CD4-positive, alpha-beta T cell treated with Interleukin-15 for 1 hour (primary cell): ENCODE measurements at places on chromosomes 2 and 18.

GRCh38 chr18:13888191-13888716, 27.1 kb downstream of the MC2R start:
- no peak for DNase-seq

DNA sequence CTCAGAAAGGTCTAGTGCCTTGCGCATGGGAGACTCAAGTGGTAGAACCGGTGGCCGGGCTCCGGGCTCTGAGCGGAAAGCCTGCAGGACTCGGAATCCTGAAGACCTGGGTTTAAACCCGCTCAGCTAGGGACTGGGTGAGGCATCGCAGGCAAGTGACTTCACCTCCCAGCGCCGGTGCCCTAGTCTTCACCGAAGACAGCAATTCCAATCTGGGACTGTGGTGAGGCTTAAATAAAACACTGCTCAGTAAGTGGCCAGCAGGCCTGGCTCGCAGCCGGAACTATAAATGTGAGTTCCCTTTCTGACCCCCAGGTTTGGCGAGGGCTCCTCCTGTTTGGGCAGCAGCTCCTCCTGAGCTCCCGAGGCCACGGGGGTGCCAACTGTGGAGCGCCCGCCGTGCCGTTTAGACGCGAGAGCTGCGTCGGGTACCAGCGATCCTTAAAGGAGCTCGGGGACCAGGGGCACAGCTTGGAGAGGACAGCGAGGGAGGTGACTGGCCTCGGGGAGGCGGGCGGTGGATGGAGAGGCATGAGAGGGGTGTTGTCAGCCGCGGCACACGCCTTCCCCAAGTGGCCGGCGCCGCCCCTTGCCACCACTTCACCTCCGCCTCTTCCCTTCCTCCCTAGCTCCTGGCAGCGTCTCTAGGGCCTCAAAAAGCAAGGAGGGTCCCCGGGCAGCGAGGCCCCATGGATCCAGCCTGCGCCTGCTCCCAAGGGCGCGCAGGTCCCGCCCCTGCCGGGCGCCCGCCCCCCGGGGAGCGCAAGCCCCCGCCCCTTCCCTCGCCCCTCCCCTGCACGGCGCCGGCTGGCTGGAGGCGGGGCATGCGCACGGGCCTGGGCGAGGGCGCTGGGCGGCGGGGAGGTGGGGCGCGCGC, 757 bp upstream of the MTCL1 start:
- DNase-seq, result peak; percentile 84

- DNase-seq, result no peak
Observed at GRCh38 chr18:42959528-42959927, 156.0 kb downstream of the RIT2 start.

- no peak for DNase-seq
Observed at GRCh38 chr2:28400921-28401320, 8.3 kb downstream of the FOSL2 start.

DNA sequence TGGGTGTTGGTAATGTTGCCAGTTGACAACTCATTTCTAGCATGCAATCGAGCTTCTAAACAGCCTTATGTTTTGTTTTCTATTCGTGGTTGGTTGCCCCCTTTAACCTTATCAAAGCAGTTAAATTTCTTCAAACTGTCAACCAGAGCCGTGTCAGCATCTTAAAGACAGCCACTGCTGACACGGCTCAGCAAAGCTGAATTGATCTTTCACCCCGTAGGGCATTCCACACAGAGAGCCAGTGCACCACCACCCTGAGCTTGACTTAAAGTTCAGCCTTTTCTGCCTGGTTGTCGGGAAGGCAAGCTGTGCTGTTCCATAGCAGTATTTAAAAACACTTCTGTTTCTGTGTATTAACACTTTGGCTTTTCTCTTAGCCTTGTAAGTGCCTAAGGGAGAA, 355.0 kb upstream of the CHST9 start:
- no peak for DNase-seq

GRCh38 chr2:9424447-9425164, 1.2 kb downstream of the CPSF3 start:
- no peak for DNase-seq

GRCh38 chr2:196967116-196967515, 40.6 kb upstream of the PGAP1 start:
- no peak for DNase-seq

- no peak for DNase-seq
Observed at GRCh38 chr18:55340998-55341397, 247.0 kb downstream of the TCF4 start.

GRCh38 chr2:180707884-180708205, 272.6 kb upstream of the UBE2E3 start:
- DNase-seq, result no peak

GRCh38 chr2:101831351-101831865, 133.9 kb downstream of the MAP4K4 start:
- DNase-seq, result peak; percentile 65

GRCh38 chr18:35303610-35304009, 13.6 kb upstream of the ZSCAN30 start:
- no peak for DNase-seq

DNA sequence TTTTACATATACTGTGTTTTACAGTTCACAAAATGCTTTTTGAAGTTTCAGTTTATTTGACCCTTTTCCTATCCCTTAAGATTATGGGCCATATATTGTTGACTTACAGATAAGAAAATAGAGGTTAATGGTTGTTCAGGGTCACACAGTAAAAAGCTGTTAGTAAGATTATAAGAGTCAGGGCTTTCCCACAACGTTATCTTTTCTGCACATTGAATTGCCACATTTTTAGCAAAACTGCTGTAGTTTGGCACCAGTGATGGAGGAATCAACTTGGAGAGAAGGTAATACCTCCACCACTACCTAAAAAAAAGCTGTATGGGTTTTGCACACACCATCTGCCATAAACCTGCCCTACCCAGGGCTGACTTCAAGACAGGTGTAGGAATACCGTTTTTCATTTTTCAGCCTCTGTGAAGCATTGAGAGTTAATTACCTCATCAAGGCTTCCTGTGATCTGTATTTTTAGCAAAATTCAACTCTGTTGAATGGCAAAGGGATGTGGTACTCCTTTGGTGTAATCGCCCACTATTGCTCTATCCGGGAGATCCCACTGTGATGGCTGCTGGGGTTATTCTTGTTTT, 5.0 kb downstream of the SOWAHC start:
- DNase-seq, result no peak

DNA sequence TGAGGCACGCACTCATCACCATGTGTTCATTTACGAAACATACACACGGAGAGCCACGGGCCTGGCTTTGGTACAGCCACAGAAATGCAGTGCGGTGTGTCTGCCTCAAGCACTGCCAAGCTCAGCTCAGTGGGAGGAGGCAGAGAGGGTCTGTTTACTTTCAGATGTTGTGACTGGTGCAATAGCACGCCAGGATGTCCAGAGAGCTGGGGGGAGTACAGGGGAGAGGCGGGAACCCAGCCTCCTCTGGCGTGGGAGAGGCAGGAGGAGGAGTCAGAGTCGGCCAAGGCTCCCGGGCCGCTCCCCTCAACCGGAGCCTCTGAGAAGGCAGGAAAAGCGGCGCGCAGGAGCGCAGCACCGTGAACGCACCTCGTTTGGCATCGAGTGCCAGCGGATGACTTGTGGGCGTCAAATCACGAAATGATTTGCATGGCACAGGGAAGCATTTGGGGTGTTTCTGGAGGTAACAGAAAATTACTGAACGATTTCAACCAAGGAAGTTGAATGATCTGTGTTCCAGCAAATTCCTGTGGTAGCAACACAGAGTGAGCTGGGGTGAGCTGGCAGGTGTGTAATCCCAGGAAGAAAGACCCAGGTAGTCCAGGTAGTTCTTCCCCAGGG, 143.0 kb downstream of the ZNF516 start:
- no peak for DNase-seq

- DNase-seq, result no peak
Observed at GRCh38 chr2:220226076-220226475, 598.6 kb downstream of the SLC4A3 start.

GRCh38 chr2:85925216-85925671, 36.5 kb upstream of the ST3GAL5 start:
- no peak for DNase-seq

GRCh38 chr2:237835372-237835771, 24.1 kb upstream of the RAMP1 start:
- no peak for DNase-seq

- no peak for DNase-seq
Observed at GRCh38 chr2:219111375-219112061, 49.1 kb downstream of the NHEJ1 start.

DNA sequence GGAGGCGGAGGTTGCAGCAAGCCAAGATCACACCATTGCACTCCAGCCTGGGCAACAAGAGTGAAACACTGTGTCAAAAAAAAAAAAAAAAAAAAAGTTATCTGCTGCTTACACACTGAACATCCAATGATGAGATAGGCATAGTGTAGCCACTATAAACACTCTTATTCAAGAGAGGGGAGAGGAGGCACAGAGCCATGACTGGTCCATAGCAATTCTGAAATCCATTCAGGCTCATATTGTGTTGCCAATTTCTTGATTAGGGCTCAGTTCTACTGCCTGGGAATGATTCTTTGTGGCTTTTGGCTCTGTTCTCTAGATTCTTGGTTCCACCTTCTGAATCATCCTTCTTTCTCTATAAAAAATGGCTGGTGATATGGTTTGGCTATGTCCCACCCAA, 136.1 kb downstream of the ZFP36L2 start:
- DNase-seq, result no peak

- DNase-seq, result no peak
Observed at GRCh38 chr2:121388371-121388770, 103.4 kb upstream of the TFCP2L1 start.

- no peak for DNase-seq
Observed at GRCh38 chr2:166494140-166494624, at the start of gene SCN7A. SCN7A (minus strand) TSS chr2:166494249; CDS start chr2:166477696, 16,553 bp downstream.

- DNase-seq, result no peak
Observed at GRCh38 chr2:101872480-101872879, 119.3 kb upstream of the IL1R2 start.

- no peak for DNase-seq
Observed at GRCh38 chr2:165952741-165953211, 800 bp downstream of the TTC21B start.

GRCh38 chr2:36473230-36473629, 117.7 kb downstream of the CRIM1 start:
- no peak for DNase-seq

- no peak for DNase-seq
Observed at GRCh38 chr2:172335736-172336135, 91.7 kb upstream of the ITGA6 start.

GRCh38 chr2:182182436-182182835, 196.8 kb downstream of the PPP1R1C start:
- DNase-seq, result no peak

- DNase-seq, result peak; percentile 40
Observed at GRCh38 chr2:230575642-230576324, 136.9 kb upstream of the CAB39 start.
